ENCODE measurements at places on chromosomes 4 and X.

DNA sequence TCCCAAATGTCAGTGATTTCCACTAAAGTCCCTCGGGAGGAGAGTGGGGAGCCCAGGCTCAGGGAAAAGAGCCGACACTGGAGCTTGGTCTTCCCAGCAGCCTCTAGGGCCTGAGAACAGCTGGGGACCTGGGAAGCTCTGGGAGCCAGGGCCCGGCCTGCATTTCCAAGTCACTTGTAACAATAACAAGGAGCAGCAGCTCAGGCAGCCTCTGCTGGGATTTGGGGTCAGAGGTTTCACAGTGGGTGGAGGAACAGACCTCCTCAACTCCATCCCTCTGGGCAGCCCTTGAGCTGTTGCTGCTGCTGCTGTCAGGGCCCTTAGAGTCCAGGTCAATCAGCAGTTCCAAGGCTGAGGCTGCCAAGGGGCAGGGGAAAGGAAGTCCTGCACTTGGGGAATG lies 11.1 kb downstream of the STARD8 start:
- DNase-seq, result no peak

- DNase-seq, result no peak
These were observed 3.2 kb downstream of the TAPT1 start for GRCh38 chr4:16222957-16223527.

- no peak for DNase-seq
These were observed 162.9 kb upstream of the USP9X start for GRCh38 chrX:40922307-40922706.

GRCh38 chr4:1622956-1623355 lies 61.2 kb downstream of the FAM53A start:
- DNase-seq, result no peak

DNA sequence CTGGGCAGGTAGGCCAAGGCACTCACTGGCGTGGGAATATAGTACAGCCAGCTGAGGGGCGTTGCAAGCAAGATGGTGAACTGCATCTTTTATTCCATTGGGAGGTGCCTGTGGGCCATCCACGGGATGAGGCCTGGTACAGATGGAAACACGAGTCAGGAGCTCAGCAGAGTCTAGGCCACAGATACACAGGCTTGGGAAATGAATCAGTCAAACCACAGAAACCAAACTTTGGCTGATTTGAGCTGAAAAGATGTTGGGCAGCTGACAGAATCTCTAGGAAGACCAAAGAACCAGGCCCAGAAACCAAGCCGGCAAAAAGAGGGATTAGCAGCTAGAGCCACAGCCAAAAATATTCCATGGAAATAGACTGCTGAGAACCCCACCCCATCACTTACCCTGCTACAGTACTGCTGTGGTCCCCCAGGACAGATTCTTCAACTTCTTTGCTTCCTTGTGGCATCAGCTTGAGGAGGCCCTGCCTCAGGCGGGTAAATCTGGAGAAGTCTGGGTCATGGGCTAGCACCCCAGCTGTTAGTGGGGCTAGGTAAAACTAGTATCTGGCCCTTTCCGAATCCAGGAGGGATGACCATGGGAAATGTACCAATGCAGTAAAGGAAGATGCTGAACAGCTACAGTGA lies 75.4 kb downstream of the TMEM131L start:
- peak; percentile 95 for DNase-seq

DNA sequence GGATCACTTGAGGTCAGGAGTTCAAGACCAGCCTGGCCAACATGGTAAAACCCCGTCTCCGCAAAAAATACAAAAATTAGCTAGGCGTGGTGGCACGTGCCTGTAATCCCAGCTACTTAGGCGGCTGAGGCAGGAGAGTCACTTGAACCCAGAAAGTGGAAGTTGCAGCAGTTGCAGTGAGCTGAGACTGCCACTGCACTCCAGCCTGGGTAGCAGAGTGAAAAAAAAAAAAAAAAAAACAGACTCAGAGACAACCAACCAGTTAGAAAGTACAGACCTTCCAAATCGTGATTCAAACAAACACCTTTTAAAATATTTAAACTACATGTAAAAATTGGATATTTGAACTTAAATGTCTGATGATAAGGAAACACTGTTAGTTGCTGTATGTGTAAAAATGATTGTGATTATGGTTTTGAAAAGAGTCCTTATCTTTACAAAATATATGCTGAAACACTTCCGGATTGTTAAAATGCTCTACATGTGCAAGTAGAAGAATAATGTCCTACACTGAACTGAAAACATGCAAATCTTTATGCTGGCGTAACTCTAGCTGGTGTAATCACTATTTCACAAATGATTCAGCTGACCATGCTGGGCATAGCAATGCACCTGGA lies 37.8 kb downstream of the SH3KBP1 start:
- DNase-seq, result no peak

GRCh38 chr4:11505221-11505971 lies 76.7 kb upstream of the HS3ST1 start:
- no peak for DNase-seq

- DNase-seq, result no peak
These were observed 97.8 kb upstream of the ATOH1 start for GRCh38 chr4:93730760-93731159.

- DNase-seq, result no peak
These were observed 11.9 kb downstream of the BMX start for GRCh38 chrX:15512401-15512965.

DNA sequence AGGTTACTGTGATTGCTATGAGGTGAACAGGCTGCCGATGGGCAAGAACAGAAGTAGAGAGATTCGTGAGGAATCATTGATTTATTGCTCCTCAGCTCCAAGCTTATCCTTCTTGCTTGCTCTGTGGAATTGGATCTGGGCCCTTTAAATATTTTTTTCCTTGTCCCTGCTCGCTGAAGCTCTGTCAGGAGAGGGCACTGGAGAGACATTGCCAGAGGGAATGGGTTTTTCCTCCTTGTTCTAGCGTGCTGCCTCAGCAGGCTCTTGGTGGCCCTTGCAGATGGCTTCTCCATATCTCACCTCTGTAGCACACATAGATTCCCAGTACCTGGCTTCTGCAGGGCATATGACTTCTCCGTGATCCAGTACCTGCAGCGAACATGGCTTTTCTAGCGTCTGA lies 67.4 kb downstream of the CNGA2 start:
- DNase-seq, result no peak
